ENCODE measurements at places on chromosomes 2 and 18. TPM values are rescaled to one million over a fixed set of nuclear protein-coding genes. Genes with fewer than 3 reads are reported as not detected.

The EGR4 gene
- not detected for total RNA-seq

The C2orf80 gene
- not detected for total RNA-seq

The MFSD2B gene
- total RNA-seq: under 0.01 TPM

The IL18RAP gene
- not detected for total RNA-seq

The IL1RL1 gene
- total RNA-seq: 2.5 TPM

The LYG2 gene
- not detected for total RNA-seq

The UGT1A3 gene
- total RNA-seq: not detected

The TTC31 gene
- total RNA-seq: 31.2 TPM

The MOCOS gene
- 1.7 TPM for total RNA-seq

The SLC38A11 gene
- not detected for total RNA-seq

The INHBB gene
- not detected for total RNA-seq

The AQP12A gene
- total RNA-seq: not detected

The SP140L gene
- 23.4 TPM for total RNA-seq

The SLC5A6 gene
- 21.0 TPM for total RNA-seq

The EIF5B gene
- 9.2 TPM for total RNA-seq

The HOXD13 gene
- total RNA-seq: 0.53 TPM

The UPP2 gene
- total RNA-seq: not detected

The B3GNT7 gene
- total RNA-seq: not detected

The CFAP65 gene
- not detected for total RNA-seq

The IL36A gene
- not detected for total RNA-seq

The SERPINB12 gene
- total RNA-seq: not detected

The NEU2 gene
- total RNA-seq: not detected

The IRS1 gene
- total RNA-seq: 31.4 TPM

The KCNK3 gene
- not detected for total RNA-seq

The CAPG gene
- total RNA-seq: 229 TPM

The MAPK4 gene
- total RNA-seq: not detected

The EPB41L3 gene
- not detected for total RNA-seq

The PHLPP1 gene
- 2.6 TPM for total RNA-seq

The IL36B gene
- total RNA-seq: not detected

The SOX11 gene
- 0.29 TPM for total RNA-seq

The CTAGE1 gene
- not detected for total RNA-seq

The LMAN2L gene
- 34.2 TPM for total RNA-seq

The OXER1 gene
- total RNA-seq: not detected

The ALLC gene
- not detected for total RNA-seq

The TMEFF2 gene
- not detected for total RNA-seq

The VIT gene
- total RNA-seq: 1.4 TPM

The PLGLB1 gene
- total RNA-seq: not detected

The SERPINB3 gene
- not detected for total RNA-seq

The PHOSPHO2 gene
- 0.58 TPM for total RNA-seq

The TPO gene
- not detected for total RNA-seq

The DSEL gene
- total RNA-seq: 16.7 TPM

The CD28 gene
- not detected for total RNA-seq

The RBMS1 gene
- total RNA-seq: 33.4 TPM

The MATN3 gene
- total RNA-seq: 3.5 TPM

The DSG2 gene
- total RNA-seq: 15.6 TPM

The OR6B2 gene
- not detected for total RNA-seq

The SPEG gene
- total RNA-seq: 17.4 TPM

The EPG5 gene
- total RNA-seq: 38.3 TPM

The KLHL41 gene
- 0.35 TPM for total RNA-seq

The TACR1 gene
- not detected for total RNA-seq

The DAW1 gene
- total RNA-seq: 9.8 TPM

The UGT1A9 gene
- total RNA-seq: not detected

The ITPRIPL1 gene
- 1.4 TPM for total RNA-seq

The ADRA2B gene
- not detected for total RNA-seq
